Upper lobe of right lung (tissue), 1 donor: ENCODE measurements at places on chromosomes 3 and 15.
A peak's percentile ranks its signal among the peaks of the same experiment; 100 is the strongest.

GRCh38 chr15:69342460-69343076 is 43.9 kb downstream of the PAQR5 start:
- DNase-seq, result no peak

GRCh38 chr15:88802991-88803240 is 320 bp upstream of the ACAN start:
- no peak for DNase-seq

- no peak for DNase-seq
Measured at GRCh38 chr3:157856078-157856939, 249.9 kb downstream of the SHOX2 start.

- DNase-seq, result no peak
Measured at GRCh38 chr15:22916606-22917350, 63.4 kb downstream of the CYFIP1 start.

DNA sequence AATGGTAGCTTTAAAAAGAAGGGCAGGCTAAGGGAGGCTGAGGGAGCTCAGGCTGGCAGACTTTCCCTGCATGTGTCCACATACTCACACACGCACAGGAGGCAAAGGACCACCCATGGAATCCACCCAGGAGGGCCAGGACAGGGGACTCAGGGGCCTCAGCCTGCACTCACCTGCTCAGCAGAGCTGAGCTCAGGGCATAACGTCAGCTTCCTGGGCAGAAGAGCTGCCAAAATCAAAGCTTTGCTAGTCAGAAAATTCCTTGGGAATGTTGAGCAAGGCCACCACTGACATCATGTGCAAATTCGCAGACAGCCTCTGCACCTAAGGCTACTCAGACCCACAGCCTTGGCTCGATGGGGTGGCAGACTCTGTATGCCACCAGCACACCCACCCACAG is 16.4 kb upstream of the ALAS1 start:
- peak; percentile 57 for DNase-seq

- DNase-seq, result no peak
Measured at GRCh38 chr3:160384639-160385318, 14.2 kb downstream of the IFT80 start.

- DNase-seq, result peak; percentile 63
Measured at GRCh38 chr3:56347219-56347871, 120.9 kb downstream of the ERC2 start.

DNA sequence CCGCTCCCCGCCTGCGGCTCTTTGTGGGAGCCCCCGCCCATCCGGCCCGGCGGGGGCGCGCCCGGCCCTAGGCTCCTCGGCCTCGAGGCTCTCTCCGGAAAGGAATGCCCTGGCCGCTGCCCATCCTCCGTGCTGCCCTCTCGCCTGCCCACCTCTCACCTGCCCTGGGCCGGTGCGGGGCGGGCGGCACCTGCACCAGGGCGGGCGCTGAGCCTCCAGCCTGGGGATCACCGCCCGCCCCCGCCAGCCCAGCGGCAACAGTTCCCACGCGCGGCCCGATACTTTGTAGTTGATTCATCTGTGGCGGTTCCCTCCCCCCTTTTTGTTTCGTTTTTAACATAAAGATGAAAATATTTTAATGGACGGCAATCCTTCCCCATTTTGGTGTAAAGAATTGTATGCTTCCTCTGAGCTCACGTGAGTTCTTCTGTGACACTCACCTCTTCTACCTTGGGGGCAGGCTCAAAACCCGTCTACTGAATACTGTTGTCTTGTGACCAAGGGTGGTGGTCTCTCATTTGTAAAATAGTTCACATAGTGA is 1.9 kb downstream of the KLF13 start:
- DNase-seq, result no peak

GRCh38 chr15:66139591-66140207 is 113.9 kb downstream of the MEGF11 start:
- no peak for DNase-seq

DNA sequence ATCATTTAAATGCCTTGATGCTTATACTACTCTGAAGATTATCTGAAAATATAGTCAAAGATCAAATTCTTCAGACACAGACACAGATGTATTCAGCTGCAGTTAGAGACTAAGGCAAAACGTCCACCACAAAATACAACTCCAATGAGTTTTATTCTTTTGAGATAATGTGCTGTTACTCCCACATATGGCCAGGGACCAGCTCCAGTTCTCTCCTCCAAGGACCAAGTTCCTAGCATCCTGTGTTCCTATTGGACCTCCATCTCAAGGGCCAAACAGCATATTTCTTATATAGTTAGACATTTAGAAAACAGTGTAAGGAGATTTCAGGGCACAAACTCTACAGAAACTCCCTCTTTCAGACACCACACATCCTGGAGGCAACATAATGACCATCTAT is 27.1 kb downstream of the IP6K1 start:
- no peak for DNase-seq

GRCh38 chr3:120143676-120144075 is 49.4 kb upstream of the GSK3B start:
- no peak for DNase-seq

DNA sequence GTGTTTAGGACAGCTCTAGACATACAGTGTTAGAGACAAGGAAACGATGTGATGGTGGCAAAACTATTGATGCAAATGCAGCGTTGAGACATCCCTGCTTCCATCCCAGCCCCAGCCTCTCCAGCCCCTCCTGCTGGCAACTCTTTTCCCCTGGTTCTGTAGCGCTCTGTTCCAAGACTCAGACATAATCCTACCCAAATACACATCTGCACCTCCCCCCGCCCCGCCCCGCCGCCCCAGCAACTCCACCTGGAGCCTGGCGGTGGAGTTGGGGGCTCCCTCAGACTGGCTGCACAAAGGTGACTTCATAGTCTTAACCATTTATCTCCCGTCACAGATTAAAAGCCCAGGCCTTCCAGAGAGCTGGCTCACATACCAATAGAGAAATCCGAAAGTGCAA is 7.2 kb upstream of the SEC22A start:
- DNase-seq, result peak; percentile 67

DNA sequence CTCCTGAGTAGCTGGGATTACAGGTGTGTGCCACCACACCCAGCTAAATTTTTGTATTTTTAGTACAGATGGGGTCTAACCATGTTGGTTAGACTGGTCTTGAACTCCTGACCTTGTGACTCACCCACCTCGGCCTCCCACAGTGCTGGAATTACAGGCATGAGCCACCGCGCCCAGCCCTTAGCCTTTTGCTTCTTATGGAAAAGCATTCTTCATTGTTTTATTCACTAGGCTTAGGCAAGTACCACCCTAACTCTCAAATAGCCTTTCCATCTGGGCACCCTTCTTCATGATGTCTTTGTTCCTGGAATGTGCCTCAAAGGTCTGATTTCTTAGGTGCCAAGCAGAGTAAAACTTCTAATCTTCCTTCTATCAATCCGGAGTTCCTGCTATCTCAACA is 641.8 kb downstream of the FHIT start:
- no peak for DNase-seq

GRCh38 chr3:45553469-45553974 is 41.0 kb upstream of the LIMD1 start:
- no peak for DNase-seq

DNA sequence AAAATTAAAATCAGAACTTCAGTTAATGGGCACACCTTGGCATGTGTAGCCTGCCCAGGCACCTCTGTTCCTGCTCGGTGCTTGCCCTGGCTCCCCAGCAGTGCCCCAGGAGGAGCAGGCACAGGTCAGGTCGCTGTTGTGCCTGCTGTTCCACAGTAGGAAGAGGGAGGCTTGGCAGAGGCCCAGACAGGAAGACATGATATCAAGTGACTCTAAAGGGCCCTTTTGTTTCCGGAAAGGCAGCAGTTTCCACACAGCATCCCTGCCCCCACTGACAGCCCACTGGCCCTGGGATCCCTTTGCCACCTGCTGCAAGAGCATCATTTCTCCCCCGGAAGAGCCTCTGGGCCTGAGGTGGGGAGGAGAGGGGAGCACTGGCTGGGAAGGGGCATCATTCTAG is 40.5 kb upstream of the HES1 start:
- DNase-seq, result peak; percentile 76

- no peak for DNase-seq
Measured at GRCh38 chr15:62698646-62699045, 343.9 kb upstream of the TPM1 start.

DNA sequence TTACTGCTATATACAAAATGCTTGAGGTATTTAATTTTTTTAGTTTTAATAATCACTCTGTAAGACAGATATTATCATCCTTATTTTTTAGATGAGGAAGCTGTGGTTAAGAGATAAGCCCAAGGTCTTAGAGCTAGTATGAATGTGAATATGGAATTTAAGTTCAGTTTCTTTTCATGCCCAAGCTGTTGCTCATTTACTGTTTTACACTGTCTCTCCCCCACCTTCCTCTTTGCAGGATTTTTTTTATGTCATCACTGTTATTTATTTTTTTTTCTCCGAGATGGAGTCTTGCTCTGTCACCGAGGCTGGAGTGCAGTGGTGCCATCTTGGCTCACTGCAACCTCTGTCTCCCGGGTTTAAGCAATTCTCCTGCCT is 22.5 kb downstream of the MAP2K5 start:
- no peak for DNase-seq

DNA sequence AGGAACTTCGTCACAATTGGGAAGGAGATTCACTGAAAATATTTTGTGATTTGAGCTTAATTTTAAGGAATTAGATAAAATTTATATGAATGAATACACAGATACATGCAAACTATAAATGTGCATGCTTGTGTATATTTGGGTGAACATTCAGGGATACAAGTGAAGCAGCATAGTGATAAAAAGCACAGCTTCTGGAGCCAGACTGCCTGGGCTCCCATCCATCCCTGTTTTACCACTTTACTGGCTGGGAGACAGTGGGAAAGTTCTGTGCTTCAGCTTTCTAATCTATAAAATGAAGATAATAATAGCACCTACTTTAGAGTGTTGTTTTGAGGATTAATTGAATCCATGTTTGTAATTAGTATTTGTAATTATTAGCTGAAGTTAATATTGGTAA is 8.1 kb upstream of the EPHA6 start:
- DNase-seq, result no peak

- DNase-seq, result no peak
Measured at GRCh38 chr15:38255690-38256089, 3.1 kb downstream of the SPRED1 start.

DNA sequence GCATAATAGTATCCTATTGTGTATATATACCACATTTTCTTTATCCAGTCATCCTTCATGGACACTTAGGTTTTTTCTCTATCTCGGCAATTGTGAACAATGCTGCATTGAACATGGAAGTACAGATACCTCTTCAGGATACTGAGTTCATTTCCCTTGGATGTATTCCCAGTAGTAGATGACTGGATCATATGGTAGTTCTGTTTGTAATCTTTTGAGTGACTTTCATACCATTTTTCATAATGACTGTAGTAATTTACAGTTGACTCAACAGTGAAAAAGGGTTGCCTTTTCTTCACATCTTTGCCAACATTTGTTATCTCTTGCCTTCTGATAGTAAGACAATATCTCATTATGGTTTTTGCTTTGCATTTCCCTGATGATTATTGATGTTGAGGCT is 21.8 kb downstream of the MYH15 start:
- no peak for DNase-seq

DNA sequence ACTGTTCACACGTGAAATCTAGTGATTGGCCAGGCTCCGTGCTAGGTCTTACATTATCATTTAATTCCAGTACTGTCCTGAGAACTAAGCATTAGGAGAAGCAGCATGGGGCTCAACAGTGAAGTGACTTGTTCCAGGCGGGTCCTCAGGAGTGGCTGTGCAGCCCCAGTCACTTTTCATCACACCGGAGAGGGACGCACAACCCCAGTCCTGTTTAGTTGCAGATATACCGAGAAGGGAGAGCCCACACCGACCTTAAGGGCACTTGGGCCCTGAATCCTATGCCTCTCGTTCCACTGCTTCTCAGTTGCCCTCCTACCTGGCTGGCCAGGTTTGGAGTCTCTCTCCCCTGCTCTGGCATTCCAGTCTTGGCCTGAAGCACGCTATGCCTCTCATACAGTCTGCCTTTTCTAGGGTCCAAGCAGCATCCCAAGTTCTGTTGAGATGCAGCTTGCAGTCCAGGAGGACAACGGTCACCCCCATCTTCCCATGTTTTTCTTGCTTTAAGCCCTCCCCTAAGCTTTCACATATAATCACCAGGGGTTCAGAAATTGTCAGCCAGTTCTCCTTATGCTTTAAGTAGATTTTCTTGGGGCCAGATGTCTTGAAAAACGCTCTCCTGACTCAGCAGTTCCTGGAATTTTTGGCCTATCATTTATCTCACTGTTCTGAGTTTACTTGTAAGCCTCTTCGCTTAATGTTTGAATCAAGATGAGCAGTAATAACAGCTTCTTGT is 10.1 kb downstream of the FAM131A start:
- no peak for DNase-seq

- DNase-seq, result no peak
Measured at GRCh38 chr15:74396445-74397238, 29.2 kb upstream of the CYP11A1 start.

DNA sequence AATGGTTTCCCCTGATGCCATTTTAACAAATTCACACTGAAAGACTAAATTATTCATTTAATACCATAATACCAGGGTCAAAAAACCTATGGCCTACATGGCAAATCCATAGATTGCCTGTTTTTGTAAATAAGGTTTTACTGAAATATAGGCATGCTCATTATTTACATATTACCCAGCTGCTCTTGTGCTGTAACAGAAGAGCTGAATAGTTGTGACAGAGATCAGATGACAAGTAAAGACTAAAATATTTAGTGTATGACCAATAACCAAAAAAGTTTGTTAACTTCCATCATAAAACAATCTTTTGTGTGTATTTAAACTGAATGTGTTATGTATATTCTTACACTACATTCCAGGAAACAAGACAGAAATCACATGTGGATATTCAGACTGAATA is 60.2 kb downstream of the DENND4A start:
- DNase-seq, result no peak

GRCh38 chr15:64843991-64844390 is 2.3 kb downstream of the PLEKHO2 start:
- no peak for DNase-seq

DNA sequence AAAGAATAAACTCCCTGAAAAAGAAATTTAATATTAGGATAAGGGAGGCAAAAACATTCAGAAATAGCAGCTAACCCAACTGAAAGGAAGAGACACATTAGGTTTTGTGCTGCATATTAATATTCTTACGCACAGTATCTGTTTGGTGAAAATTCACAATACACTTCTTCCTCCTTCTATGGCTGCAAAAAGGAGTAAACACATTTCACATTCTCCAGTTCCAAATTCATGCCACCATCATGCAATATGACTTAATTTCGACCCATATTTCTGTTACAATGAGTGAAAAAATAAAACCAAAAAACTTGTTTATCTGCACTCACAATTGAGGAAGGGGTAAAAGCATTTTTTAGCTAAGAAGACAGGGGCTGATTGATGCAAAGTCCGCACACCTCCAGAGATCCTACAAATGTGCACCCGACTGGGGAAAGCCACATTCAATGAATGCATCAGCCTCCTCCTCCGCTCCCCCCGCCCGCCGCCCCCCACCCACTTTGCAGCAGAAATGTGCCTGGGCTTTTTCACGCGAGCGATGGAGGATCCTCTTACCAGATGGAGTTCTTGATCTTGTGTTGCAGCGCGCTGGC is 1.0 kb downstream of the RFX7 start:
- DNase-seq, result no peak

- no peak for DNase-seq
Measured at GRCh38 chr3:151384741-151385174, at the start of gene P2RY12. P2RY12 (minus strand) TSS chr3:151384753; CDS start chr3:151338845, 45,908 bp downstream.

- no peak for DNase-seq
Measured at GRCh38 chr3:165204445-165204844, 8.3 kb upstream of the SLITRK3 start.

- DNase-seq, result no peak
Measured at GRCh38 chr15:61634837-61635236, 405.7 kb upstream of the RORA start.

- DNase-seq, result no peak
Measured at GRCh38 chr15:50880206-50880605, 28.3 kb upstream of the AP4E1 start.

- no peak for DNase-seq
Measured at GRCh38 chr3:33092496-33093254, 4.3 kb downstream of the GLB1 start.
